GOT3 (cell line): ENCODE measurements at places on chromosomes 6 and 20.

- no peak for DNase-seq
These were observed 8.5 kb downstream of the TFAP2C start for GRCh38 chr20:56637576-56637975.

DNA sequence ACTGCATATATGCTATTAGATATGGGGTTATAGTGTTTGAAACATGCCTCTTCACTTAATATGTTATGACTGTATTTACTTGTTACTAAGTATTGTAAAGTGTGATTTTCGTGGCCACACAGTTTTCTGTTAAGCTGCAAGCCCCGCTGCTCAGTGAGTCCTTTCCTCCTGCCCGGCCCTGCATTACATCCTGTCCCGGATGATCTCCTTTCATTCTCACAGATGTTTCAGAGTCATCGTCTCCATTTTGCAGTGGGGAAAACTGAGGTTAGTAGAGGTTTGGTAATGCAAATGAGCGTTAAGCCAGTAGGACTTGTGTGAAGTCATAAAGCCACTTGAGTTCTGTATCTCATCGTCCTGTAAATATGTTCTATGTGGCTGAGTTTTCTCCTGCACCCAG is 155.5 kb downstream of the CFAP61 start:
- DNase-seq, result no peak

DNA sequence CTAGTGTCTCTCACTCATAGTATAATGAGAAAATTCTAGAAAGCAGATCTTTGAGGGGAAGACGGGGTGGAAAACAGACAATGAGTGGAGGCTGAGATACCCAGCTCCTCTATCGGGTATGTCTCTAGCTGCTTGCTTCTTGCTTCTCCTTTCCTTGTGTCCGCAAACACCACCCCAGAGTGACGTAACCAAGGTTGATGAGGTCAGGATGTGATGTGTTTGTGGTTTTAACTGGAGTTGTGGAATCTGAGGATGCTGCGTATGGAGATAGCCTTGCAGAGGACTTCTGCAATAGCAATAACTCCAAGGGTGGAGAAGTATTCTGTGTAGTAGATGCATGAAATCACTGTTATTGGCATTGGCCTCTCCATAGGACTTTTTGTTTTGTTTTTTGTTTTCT is 132.7 kb upstream of the IFNGR1 start:
- DNase-seq, result no peak

GRCh38 chr6:79544299-79544927 is 7.2 kb upstream of the LCA5 start:
- no peak for DNase-seq

DNA sequence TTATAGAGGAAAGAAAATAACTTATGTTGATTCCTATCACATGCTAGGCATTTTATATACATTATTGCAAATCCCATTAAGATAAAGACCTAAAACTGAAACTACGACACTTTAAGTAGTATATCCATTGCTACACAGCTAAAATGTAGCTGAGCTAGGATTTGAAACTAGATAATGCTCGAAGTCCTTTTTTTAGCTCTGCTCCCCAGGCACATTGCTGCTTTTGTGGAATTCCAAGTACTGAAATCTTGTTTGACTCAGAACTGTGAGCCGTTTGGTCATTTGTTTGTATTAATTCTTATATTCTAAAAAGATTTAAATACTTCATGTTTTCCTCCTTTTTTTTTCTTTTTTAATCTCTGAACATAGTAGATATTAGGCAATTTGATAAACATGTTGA is 644.8 kb downstream of the HACE1 start:
- no peak for DNase-seq

GRCh38 chr6:1997702-1998101 is 247.7 kb downstream of the GMDS start:
- DNase-seq, result no peak

- DNase-seq, result no peak
These were observed 47.5 kb downstream of the ERMARD start for GRCh38 chr6:169798764-169799473.
